Retina (tissue), 1 donor: ENCODE measurements at places on chromosomes 11 and 22.

- no peak for DNase-seq
Observed at GRCh38 chr11:10192036-10192435, 102.0 kb downstream of the SBF2 start.

GRCh38 chr11:122572592-122572991 is 82.9 kb upstream of the UBASH3B start:
- DNase-seq: no peak

DNA sequence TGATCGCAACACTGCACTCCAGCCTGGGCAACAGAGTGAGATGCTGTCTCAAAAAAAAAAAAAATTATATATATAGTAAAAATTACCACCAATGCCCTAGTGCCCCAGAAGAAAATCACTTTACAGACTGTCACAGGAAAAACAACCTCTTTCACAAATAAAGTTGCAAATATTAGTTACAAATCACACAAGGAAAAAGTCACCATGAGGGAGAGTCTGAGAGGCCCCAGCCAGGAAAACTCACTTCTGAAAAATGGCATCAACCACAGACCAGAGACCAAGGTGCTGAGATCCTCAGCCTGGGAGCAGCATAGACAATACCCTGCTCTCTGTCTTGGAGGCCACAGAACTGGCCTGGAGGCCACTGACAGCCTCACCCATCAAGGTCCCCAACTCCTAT is 20.4 kb downstream of the GGT5 start:
- no peak for DNase-seq

- no peak for DNase-seq
Observed at GRCh38 chr11:67321313-67321871, 18.1 kb downstream of the SSH3 start.

GRCh38 chr11:120400564-120401364 is 64.6 kb downstream of the ARHGEF12 start:
- no peak for DNase-seq

DNA sequence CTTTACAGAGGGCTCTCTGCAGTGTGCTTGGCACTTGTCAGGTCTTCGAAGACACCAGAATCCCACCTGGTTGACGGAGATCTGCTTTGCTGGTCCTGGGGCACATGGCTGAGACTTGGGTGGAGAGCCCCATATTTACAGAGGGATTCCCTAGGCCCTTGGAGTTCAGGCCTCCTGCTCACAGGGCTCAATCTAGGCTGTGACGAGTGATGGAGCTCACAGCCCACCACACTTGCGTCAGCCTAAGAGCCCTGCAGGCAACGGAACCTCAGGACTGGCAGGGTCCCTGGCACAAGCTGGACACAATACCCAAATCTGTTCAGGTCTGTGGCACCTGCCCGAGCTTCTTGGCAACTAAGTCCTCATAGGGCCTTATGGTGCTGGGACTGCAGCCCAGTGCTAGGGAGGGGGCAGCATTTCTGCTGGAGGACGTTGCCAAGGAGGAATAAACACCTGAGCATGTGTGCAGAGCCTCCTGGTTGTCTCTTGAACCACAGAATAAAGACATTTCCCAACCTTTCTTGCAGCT is 59.1 kb downstream of the KCNC1 start:
- no peak for DNase-seq
